ENCODE measurements at places on chromosomes 7 and 10.

DNA sequence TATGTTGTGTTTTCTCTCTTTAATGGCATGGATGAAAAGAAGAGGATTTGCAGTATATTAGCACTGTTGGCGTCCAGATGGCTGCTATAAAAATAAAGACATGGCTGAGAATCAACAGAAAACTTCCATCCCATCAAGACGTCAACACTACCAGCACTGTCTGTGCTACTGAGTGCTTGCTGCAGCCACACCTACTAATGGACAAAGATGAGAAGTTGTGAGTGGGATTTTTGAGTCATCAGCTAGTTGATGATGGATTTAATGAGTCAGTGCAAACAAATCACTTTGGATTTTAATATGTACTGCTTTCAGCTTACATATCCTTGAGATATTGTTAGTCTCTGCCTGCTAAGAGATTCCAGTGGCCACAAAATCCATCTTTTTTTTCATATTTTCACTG, 631.0 kb upstream of the ANKRD30A start:
- DNase-seq: no peak

DNA sequence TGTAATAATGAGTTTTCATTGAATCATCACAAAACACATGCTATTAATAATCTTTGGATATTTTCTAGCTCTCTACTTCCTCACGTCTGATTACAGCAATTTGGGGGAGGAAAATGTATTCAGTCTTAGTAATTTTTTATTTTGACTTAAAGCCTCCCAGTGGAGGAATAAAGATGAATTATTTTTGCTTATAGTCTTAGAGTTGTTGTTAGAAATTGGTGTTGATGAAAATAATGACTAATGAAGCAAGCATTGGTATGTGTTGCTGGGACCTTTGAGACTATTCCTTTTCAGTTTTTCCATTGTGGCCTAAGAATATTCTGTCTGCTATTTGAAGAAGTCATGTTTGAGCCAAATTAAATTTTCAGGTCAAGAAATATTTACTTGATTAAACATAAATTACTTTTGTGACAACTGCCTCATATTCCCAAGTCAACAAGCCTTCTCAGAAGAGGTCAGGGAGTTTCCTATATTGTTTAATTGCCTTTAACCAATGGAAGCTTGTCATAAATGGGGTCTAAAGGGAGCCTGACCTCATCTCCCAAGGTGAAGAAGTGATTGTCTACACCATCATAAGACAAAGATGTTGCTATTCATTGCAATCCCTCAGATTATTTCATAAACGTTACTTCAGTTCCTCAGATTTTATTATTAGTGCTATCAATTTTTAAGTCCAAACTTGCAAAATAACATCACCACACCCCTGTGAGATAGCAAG, 90.0 kb downstream of the ST7 start:
- no peak for DNase-seq

DNA sequence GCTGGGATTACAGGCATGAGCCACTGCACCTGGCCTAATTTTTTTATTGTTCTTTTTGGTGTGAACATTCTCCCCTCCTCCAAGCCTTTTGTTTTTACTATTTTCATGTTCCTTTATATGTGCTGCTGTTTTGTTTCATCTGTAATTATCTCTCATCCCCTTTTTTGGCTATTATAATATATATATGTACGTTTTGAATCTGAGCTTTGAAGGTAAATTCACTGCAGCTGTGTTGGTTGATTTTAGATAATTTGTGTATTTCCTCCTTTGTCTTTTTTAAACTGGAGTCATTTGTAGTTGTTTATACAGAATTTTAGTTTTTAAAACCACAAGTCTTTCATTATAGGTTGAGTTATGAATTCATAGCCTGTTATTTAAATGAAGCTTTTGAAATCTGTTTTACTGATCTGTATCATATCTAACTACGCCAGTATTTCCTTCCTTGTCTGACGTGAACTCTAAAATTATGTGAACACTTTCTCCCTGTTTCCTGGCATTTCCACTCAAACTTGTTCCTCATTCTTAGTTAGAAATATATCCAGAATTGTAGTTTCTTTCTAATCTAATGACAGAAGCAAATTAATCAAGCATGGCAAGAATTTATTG, 54.9 kb downstream of the PTEN start:
- no peak for DNase-seq

DNA sequence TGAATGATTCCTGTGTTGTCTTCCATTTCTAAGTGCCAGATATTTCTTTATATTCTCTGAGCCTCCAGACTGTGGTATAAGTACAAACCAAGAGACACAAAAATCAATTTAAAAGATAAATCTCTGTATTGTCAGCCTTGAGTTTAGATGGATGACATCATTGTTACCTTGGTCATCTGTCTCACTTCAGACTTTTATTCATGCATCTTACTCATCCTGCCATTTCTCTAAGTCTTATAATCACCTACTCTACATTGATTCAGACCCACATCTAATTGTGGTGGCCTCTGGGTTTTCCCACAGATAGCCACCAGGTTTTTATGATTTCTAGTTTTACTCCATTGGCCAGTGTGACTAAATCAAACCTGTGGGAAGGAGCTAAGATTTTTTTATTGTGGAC, 26.8 kb upstream of the HDAC9 start:
- no peak for DNase-seq
